Lower leg skin (tissue), 4 donors: ENCODE measurements at places on chromosomes 5 and 9.

GRCh38 chr9:111271481-111272080 is 58.4 kb downstream of the OR2K2 start:
- DNase-seq: no peak

- DNase-seq: no peak
Measured at GRCh38 chr5:154842689-154843530, 7.5 kb downstream of the FAXDC2 start.

GRCh38 chr5:111131356-111131755 is 39.2 kb downstream of the WDR36 start:
- no peak for DNase-seq

DNA sequence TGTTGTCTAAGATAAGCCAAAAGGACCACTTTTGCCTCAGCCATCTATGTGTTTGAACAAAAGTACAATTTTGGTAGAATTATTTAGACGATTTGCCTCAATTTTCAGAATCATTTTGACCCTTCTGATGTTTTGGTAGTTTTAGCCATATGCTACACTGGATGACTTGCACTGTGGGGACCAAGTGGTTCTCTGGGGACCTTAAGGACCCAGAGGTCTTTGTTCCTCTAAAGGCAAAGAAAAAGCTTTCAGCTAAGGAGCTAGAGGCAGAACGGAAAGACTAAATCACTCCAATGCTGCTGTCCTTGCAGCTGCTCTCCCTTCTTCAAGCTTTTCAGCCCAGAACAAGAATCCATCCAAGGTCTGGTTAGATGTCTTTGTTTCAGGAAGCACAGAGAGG is 51.0 kb upstream of the APC start:
- no peak for DNase-seq

GRCh38 chr9:27394154-27394825 is 97.3 kb upstream of the EQTN start:
- DNase-seq: no peak

DNA sequence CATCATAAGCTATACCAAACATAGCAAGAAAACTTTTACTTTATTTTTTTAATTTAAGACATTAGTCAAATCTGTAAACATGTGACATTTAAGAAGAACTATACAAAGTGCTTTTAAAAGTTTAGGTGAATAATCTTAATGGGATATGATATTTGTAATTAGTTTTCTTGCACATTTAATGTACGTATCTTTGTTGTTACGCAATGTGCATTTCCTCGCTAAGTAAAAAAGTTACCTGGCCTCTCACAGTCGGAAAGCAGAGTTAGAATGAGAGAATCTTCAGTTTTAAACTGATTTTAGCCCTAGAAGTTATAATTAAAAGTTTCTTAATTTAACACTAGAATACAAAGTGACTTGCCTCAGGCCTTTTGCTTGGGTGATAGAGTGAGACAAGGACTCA is 589.8 kb downstream of the DMRTA1 start:
- no peak for DNase-seq

GRCh38 chr5:124154714-124155113 is 591.7 kb downstream of the ZNF608 start:
- no peak for DNase-seq

- no peak for DNase-seq
Measured at GRCh38 chr5:18792145-18792544, 1157.9 kb downstream of the TAF11L14 start.

- no peak for DNase-seq
Measured at GRCh38 chr9:96163161-96163560, 138.8 kb downstream of the HSD17B3 start.

DNA sequence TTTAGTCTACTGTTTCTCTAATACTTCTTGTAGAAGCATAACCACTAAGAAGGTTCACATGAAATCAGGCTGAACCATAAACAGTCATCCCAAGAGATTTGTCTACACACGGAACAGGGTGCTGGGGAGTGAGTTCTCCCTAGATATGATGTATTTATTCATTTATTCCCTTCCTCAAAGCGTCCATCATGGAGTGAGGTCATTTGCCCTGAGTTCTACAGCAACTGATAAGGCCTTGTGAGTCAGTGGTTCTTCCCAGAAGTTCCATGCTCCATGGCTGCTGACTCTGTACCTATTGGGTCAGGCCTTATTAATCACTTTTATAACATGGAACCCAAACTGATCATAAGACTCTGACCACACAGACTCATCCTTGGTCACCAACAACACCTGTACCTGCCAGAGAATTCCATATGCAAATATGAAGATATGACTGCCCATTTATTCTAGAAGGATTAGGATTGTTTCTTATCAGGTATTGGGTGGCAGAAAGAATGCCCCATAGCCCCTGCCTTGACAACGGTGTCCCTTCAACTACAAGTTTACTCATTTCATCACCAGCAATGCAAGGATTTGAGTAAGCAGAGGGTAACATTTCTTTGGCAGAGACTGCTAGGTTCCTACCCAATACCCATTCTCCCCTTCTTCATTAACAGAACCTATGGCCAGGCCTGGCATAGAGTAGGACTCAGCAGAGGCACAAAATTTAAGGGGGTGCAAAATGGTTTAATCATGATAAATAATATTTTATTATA is 118.1 kb downstream of the LHFPL2 start:
- DNase-seq: no peak

GRCh38 chr5:148418511-148418910 is 34.8 kb downstream of the FBXO38 start:
- no peak for DNase-seq

DNA sequence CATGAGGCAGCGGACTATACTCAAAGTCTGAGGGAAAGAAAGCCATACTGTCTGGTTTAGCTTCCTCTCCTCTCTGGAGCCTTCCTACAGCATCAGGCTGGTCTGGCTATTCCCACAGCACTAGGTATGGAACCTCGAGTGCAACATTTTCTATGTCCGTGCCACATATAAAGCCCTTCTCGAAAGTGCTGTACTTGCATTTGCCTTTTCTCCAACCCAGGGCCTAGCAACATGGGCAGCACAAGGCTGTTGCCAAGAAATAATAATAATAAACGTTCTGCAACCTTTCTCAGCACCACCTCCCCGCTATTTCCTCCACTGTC is 804 bp downstream of the MED10 start:
- no peak for DNase-seq

GRCh38 chr5:179792612-179793467 is 946 bp upstream of the LTC4S start:
- DNase-seq: no peak

DNA sequence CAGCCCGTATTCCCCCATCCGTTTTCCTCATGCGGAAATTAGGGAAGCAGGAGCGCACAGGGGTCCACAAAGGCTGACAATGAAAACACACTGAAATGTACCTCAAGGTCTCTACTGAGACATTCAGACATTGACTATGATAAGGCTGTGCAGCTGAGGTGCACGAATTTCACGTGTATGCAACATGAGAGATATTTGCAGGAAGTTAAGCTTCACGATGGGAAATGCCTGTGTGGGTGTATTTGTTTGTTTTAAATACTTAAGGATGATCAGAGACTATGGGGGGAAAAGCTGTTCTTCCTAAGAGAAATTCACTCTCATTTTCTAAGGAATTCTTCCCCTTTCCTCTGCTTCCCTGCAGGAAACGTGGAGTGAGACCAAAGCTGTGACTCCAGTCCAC is 2.6 kb upstream of the SPATA31E1 start:
- DNase-seq: no peak

- DNase-seq: no peak
Measured at GRCh38 chr9:70614786-70615463, 200.5 kb upstream of the KLF9 start.

DNA sequence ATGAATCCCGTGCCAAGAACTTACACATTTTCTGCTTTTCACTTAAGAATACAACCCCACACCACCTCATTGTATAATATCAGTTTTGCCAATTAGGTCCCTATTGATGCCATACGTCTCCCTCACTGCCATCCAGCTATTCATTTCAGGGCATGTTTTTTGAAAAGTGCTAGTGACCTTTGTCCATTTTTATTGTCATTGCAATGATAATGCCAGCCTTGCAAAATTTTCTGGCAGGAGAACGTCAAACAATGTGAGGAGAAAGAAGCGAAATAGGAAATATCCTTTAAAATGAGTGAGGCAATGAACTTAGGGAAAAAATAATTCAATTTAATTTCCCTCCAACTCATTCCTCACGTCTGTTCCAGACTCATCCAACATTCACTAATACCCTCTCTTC is 111.8 kb upstream of the CKMT2 start:
- no peak for DNase-seq

DNA sequence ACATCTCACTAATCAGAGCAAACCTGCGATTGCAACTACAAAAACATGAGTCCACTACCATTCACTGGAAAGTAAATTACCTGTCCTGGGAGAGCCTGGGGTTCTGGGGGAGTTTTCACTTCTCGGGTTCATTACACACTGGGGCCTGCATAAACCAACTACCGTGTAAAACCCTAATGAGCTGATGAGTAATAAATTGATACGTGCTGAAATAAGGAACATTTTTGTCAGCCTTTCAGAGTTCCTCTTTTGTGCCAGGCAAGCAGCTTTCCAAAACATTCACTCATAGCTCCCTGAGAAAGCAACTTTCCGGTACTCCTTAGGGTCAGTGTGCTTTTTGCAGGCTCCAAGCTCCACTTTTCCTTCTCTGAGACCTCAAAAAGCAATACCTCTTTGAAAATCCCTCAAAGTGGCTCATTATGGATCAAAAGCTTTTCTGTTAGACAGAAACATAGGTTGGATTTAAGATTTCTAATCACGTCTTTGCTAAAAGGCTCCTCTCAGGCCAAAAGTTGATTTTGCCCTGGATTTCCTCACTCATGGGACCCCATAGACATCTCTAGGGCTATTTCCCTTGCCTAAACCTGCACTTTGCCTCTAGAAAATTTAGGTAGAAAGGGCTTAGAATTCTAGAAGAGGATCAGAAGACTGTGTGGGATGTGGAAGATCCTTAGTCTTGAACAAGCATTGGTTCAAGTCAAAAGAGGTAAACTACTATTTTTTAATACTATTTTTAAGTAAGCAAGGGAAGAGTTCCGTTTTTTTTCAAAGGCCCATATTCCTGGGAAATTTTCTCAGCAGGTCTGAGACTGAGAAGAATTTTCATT is 74.8 kb downstream of the ST8SIA4 start:
- no peak for DNase-seq

DNA sequence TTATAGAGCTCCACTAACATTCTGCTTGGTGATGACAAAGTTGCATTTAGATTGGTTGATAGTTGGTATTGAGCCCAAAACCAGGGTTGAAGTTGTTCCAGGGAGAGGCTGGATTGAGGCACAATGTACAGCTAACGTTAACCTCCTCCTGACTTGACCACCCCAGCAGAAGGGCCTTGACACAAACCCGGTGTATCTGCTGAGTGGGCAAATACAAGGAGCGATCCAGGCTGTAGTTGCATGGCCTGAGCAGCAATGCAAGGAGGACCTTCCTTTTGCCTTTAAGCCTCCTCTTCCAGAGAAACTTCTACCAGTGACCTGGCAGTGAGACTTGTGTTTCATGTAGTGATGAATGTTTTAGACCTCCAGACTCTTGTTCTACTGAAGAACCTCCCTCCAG is 66.2 kb upstream of the GAS1 start:
- DNase-seq: no peak

- DNase-seq: no peak
Measured at GRCh38 chr5:90613918-90614504, 55.4 kb downstream of the ADGRV1 start.

- DNase-seq: no peak
Measured at GRCh38 chr5:78574131-78574673, 74.4 kb downstream of the LHFPL2 start.

DNA sequence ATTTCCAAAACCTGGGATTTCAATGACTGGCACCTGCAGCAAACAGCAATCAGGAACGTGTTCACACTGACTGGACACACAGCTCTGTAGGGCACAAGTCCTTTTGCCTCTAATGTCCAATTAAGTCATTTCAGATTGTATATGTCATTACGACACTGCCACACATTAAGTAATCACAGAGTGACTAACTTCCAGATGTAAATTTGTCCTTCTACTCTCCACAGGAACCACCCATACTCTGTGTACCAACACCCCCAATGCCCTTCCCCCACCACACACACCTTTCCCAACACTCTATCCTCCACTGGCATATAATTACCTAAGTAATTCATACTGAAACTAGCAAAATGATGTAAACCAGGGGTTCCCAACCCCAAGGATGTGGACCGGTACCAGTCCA is 30.5 kb downstream of the LARS1 start:
- no peak for DNase-seq

DNA sequence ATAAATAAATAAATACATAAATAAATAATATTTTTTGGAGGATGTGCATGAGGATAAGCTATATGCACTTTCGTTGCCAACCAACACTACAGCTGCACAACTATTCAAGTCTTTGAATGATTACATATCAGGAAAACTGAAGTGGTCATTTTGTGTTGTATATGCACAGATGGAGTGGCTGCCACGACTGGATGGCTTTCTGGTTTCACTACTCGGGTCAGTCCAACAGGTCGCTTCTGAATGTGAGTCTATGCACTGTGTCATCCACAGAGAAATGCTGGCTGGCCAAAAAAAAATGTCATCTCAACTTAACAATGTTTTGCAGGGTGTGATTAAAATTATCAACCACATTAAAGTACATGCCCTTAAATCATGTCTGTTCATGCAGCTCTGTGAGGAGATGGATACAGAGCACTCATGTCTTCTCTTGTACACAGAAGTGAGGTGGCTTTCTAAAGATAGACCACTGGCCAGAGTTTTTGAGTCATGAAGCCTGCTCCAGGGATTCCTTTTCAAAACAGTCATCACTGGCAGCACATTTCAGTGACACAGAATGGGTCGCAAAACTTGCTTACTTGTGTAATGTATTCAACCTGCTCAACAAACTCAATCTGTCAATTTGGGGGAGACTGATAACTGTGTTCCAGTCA is 589.8 kb upstream of the CYLC2 start:
- DNase-seq: no peak

DNA sequence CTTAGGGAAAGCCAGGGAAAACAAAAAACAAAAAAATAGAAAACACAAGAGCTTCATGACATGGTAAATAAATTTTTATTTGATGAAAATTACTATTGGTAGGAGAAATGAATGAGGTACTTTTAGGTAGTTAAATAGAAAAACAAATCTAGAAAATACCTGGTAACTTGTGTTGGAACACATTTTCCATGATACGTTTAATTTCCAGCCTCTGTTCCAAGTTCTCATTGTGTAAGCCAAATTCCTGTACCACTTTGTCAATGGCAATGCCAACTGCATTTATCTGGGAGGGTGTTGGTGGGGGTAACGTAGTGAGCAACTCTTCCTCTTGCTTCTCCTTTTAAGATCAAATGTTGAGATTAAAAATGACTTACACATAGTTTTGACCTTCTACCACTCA is 9.4 kb downstream of the TUT7 start:
- DNase-seq: no peak

DNA sequence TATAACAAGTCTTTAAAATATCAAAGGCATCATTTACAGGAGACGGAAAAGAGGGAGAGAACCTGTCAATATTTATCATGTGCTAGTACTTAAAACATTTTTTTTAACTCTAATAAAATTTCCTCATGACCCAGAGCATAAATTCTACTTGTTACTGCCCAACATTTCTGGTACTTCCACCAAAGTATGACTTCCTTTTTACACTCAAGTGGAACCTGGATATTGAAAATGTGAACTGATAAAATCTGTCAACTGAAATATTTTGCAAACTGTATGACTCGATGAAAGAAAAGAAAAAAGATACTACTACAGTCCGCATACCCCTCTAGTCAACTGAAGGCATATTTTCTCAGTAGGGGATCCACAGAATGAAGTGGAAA is 37.1 kb downstream of the FAM13B start:
- no peak for DNase-seq

GRCh38 chr5:56480078-56480704 is 247.1 kb upstream of the ANKRD55 start:
- DNase-seq: no peak

- DNase-seq: no peak
Measured at GRCh38 chr5:73160239-73160671, 12.7 kb upstream of the TMEM174 start.
